ENCODE measurements at places on chromosomes 6 and 20.

DNA sequence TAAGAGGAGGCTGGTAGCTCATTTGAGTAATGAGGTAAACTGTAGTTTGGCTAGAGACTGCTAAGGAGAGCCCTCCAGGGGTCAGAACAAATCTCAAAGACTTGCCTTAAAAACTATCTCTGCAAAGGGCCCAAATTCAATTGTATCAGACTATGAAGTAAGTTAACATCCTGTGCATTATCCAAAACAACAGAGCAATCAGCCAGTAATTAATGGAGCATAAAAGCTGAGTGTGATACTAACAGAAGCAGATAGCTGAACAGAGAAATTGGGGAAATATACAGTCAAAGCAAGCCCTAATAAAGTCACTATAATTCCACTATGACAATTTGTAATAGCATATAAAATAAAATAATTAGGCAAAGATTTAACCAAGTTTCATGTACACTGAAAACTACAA, 45.8 kb upstream of the TNFRSF21 start:
- DNase-seq, result no peak

GRCh38 chr20:57808264-57809070, 98.7 kb upstream of the PMEPA1 start:
- DNase-seq, result no peak

- no peak for DNase-seq
Observed at GRCh38 chr20:43538878-43539700, 19.7 kb upstream of the SGK2 start.

GRCh38 chr6:169932491-169932890, 181.1 kb downstream of the ERMARD start:
- no peak for DNase-seq

GRCh38 chr6:69795469-69796072, 1.2 kb downstream of the LMBRD1 start:
- no peak for DNase-seq

- no peak for DNase-seq
Observed at GRCh38 chr20:58667975-58668374, 16.9 kb downstream of the STX16 start.

GRCh38 chr6:138455746-138456400, 43.4 kb downstream of the NHSL1 start:
- peak; percentile 15 for DNase-seq

GRCh38 chr6:134701301-134701700, 248.6 kb downstream of the ALDH8A1 start:
- DNase-seq, result no peak

GRCh38 chr6:98498866-98499265, 335.5 kb upstream of the POU3F2 start:
- no peak for DNase-seq

DNA sequence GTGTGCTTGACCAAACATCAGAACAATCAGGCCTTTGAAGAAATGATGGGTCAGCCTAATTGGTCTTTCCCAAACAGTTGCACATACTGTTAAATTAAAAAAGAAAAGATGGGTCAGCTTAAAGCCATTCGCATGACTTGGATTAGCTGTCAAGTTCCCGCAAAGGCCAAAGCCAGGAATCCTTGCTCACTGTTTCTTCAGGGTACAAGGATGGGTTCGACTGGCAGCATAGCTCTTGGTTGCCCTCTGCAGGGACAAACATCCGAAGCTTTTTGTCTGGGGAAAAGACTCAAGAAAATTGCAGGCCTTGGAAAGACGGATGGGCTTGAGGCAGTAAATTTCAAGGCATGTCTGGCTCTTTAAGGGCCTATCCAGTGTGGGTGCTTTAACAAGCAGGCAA, 168.0 kb downstream of the HDGFL1 start:
- DNase-seq, result peak; percentile 5

DNA sequence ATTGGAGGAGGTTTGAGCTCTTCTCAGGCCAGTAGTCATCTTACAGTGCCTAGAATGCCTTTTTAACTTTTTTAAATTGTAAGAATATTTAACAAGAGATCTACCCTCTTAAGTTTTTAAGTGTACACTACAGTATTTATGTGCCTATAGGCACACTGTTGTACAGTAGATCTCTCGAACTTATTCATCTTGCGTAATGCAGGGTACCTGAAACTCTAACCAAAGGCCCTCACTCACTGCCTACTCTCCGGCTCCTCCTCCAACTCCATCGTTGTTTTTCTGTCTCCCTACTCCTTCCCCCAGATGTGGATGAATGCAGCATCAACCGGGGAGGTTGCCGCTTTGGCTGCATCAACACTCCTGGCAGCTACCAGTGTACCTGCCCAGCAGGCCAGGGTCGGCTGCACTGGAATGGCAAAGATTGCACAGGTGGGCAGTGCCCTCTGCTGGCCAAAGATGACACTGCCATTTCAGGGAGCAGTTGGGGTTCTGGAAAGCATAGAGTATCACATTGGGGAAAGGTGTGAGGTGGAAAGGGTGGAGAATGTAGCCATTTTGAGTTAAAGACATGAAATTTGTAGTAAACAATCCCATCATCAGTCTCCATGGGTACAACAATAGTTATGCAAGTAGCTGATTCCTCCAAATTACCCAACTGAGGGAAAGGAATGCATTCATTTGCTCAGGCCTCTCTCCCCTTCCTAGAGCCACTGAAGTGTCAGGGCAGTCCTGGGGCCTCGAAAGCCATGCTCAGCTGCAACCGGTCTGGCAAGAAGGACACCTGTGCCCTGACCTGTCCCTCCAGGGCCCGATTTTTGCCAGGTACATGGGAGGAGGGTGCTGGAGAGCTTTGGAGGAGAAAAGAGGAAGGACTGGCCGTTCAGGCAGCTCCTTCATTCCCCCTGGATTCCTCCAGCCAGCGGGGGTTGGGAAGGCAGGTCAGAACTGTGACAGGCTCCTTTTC, 18.4 kb upstream of the ZNF76 start:
- DNase-seq, result peak; percentile 86

- DNase-seq, result no peak
Observed at GRCh38 chr6:25699649-25700048, 47.6 kb downstream of the SCGN start.

Data from activated CD4-positive, alpha-beta T cell treated with anti-CD3 and anti-CD28 coated beads for 36 hours (primary cell).